ENCODE measurements at places on chromosomes 4 and X. TPM values are rescaled to one million over a fixed set of nuclear protein-coding genes. Genes with fewer than 3 reads are reported as not detected.

PNMA3 gene
- 0.33 TPM for total RNA-seq

CLNK gene
- total RNA-seq, result not detected

PHOX2B gene
- total RNA-seq, result not detected

- no peaks in the 10 kb centered on the region for H3K4me1 ChIP-seq
- H3K4me3 ChIP-seq, result no peak overlapping the region
- no peaks in the 10 kb centered on the region for H3K36me3 ChIP-seq
- no peak overlapping the region for H3K27ac ChIP-seq
- H3K27me3 ChIP-seq, result peaks cover 2% of the 10 kb centered on the region
Observed at GRCh38 chrX:150036181-150036580, 97.9 kb upstream of the EOLA2 start.

DNA sequence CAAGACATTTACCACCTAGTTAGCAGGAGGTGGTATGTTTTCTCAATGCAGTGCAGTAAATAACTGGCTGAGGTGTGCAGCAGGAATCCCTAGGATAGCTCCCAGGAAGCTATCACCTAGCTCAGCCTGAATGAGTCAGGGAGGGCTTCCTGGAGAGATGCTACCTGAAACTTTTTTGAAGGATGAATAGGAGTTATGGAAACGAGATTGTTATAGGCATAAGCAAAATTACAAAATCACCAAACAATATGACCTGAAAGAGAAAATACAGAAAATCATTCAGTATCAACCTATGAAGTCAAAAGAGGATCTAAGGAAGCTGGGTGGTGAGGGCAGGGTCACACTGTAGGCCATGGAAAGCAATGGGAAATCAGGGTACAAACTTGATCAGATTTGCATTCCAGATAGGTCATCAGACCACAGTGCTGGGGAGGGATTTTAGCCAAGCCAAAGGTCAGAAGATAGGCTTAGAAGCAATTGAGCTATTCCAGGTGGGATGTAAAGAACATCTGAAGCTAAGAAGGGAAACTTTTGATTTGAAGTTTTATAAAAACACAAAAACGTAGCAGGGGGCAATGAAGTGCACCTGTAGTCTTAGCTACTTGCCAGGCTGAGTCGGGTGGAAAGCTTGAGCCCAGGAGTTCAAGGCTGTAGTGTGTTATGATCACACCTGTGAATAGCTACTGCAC is 11.3 kb downstream of the AREG start:
- H3K4me1 ChIP-seq, result no peaks in the 10 kb centered on the region
- H3K4me3 ChIP-seq, result no peak overlapping the region
- no peak for DNase-seq
- no peaks in the 10 kb centered on the region for H3K36me3 ChIP-seq

GRCh38 chrX:75230296-75230695 is 43.6 kb upstream of the UPRT start:
- H3K4me3 ChIP-seq, result no peak overlapping the region
- no peaks in the 10 kb centered on the region for H3K36me3 ChIP-seq
- H3K4me1 ChIP-seq, result no peaks in the 10 kb centered on the region
- no peak overlapping the region for H3K27ac ChIP-seq
- DNase-seq, result no peak

GRCh38 chr4:12446657-12447185 is 1018.0 kb upstream of the HS3ST1 start:
- H3K27ac ChIP-seq, result no peak overlapping the region
- H3K36me3 ChIP-seq, result no peaks in the 10 kb centered on the region
- H3K4me3 ChIP-seq, result no peak overlapping the region

DNA sequence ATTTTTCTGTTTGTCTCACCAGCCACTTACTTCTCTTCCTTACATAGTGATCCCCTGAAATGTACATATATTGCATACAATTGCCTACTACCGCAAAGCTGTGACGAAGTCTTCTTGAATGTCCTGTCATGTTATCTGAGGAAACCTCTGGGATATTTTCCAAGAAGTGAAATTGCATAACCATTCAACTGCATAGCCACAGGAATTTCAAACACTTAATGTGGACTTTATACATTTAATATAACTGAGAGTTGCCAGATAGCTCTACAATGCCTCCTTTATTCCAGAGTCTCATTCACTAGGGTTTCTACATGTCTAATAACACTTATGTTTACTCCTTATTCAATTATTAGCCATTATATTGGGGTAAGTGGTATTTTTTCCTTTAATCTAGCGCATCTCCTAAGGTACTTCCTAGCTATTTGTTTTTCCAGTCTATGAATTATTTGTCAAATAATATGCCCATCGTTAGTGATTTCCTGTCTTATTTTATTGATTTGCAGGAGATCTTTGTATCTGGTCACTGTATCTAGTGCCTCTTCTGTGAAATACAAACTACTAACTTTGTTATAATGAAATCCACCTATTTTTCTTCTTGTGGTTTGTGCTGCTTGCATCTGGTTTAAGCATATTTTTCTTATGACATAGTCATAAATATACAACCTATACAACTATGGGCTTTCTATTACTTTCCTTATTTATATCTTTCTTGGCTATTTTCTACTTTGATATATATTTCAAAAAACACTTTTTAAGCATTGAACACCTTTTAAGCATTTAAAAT is 69.2 kb upstream of the GRID2 start:
- DNase-seq, result no peak
- H3K4me3 ChIP-seq, result no peak overlapping the region
- no peaks in the 10 kb centered on the region for H3K4me1 ChIP-seq
- no peak overlapping the region for H3K27ac ChIP-seq

Data from breast epithelium (tissue), 4 donors.